ENCODE measurements at places on chromosomes 16 and 17.

DNA sequence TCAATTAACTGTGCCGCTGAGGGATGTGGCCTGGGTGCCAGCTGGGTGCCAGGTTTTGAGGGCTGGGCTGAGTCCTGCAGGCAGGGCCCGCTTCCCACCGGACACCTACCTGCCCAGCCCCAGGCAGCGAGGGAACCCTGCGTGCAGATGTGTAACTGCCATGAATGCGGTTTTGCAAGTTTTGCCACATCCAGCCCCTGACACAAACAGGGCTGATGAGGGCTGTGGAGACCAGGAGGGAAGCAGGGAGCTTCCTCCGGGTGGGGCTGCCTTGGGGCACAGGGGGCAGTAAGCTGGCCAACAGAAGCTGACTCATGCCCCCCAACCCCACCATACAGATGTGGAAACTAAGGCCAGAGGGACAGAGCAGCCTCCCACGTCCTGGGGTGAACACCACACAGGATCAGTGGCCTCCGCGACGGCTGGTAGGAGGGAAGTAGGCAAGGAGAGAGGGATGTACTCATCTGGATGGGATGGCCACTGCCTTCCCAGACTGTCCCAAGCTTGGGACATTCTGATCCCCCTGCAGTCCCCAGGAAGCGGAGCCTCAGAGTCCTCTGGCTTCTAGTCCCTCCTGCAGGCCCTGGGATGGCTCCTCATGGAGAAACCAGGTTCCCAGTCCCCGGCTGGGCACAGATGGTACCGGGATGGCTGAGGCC is 1.6 kb downstream of the UBALD1 start:
- DNase-seq, result no peak

- peak; percentile 14 for DNase-seq
Measured at GRCh38 chr16:19883966-19884485, 622 bp downstream of the GPRC5B start.

- no peak for DNase-seq
Measured at GRCh38 chr17:50360486-50361115, 12.4 kb downstream of the MRPL27 start.

GRCh38 chr17:9285602-9286427 is 264.5 kb downstream of the NTN1 start:
- no peak for DNase-seq

GRCh38 chr17:72778169-72779151 is 314.0 kb downstream of the SLC39A11 start:
- DNase-seq, result no peak

DNA sequence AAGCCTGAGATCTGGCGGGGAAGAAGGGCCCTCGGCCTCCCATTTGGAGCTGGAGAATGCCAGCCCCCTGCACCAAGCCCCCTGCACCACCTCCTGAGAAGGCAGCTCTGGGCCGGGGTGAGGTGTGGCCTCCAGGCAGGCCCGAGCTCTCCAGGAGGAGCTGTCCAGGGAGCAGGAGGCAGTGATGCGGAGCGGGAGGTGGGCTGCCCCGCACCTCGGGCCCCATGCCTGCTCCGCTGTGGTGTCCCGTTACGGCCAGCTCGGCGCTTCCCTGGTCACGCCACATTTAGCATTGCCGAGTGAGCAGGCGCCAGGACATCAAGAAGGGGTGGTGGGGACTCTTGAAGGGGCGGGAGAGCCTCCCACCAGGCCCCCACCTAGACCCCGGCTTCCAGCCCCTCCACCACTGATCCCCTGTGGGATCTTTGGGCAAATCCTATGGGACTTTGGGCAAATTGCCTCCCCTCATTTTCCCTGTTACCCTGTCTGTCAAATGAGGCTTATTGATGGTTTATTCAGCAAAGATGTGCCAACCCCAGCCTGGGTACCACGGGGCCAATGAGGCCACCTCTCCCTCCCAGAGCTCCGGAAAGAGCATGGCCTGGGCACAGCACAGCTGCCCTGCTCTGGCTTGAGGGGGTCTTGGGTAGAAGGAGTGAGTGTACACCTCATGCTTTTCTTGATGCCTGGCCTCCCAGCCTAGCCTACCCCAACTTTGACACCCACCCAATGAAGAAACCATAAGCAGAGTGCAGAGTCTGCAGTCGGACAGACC is 15.3 kb downstream of the FOXN1 start:
- DNase-seq, result no peak

DNA sequence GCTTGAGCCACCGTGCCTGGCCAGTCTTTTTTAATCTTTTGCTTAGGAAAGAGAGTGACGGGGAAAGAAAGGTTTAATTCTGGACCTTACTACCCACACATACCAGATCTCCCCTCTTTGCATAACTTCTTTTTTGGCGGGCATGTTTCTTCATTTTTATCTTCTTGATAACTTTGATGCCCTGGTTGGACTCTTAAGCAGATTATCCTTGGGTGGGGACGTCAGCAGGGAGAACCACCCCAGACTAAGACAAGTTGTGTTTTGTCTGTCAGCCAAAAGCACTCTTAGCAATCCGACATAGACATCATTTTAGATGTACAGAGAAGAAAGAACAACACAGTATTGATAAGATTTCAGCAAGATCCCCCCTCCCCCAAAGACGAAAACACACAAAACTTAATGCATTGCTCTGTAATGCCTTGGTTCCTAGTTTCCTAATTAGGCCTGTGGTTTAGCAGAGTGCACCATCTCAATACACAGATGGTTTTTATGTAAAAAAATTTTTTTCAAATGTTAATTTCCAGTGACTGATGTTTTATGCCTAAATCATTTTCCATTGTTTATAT is 99.9 kb downstream of the MSI2 start:
- DNase-seq, result no peak

- no peak for DNase-seq
Measured at GRCh38 chr17:31496601-31497000, 105.1 kb downstream of the RAB11FIP4 start.

- no peak for DNase-seq
Measured at GRCh38 chr17:74598346-74599022, 6.4 kb upstream of the CD300LD start.

GRCh38 chr17:6853764-6854442 is 22.4 kb upstream of the TEKT1 start:
- DNase-seq, result no peak

GRCh38 chr17:59858167-59858816 is 34.5 kb downstream of the TUBD1 start:
- no peak for DNase-seq

DNA sequence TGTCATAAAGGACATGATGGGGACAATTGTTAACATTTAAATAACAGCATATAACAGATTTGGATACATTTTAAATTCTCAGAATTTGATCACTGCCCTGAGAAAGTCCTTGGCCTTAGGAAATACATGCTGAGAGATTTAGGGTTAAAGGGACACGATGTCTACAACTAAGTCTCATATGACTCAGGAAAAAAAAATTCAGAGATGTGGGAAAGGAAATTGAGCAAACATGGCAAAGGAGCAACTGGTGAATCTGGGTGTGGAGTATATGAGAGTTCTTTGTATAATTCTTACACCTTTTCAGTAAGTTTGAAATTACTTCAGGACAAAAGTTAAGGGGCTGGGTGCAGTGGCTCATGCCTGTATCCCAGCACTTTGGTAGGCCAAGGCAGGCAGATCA is 18.2 kb downstream of the MPP3 start:
- DNase-seq, result no peak

DNA sequence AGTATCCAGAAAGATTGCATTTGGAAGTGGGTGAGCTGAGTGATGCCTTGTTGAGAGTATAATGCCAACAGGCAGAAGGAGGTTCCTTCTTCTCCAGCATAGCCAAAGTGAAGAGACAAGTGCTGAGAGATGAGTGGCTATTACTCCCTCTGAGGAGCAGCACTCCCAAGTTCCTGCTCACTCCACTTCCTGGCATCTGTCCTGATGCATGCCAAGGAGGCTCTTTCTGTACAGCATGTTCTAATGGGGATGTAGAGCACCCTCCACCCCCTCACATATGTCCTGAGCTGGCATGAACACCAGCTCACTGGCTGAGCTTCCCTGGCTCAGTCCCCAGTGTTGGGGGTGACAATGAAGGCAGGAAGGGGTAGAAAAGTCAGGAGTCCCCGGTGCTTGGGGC is 44.2 kb upstream of the DNAH9 start:
- DNase-seq, result no peak

GRCh38 chr17:5485270-5486205 is at the start of gene DERL2:
Gene DERL2, minus strand, starts transcription at chr17:5486178. Its CDS starts 17 bp downstream, at chr17:5486161.
- DNase-seq, result no peak

DNA sequence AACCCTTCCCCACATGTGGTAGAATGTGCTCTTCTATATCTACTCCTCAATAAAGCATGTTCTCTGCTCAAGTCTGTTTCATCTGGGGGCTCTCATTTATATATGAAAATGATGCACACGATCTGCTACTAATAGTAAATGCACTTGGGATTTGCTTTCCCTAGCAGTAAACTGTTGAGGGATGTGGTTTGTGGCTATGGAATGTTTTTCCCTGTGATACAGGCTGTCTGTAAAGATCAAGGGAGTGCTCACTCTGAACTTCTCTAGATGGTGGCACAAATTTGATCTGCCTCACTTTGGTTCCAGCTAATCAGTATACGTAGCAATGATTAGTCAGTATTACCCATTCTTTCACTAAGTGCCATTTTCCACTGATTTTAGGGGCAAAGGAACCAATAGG is 18.8 kb downstream of the TAC4 start:
- DNase-seq, result no peak

Data from transverse colon (tissue), 4 donors.